ENCODE measurements at places on chromosomes 2 and 18.
A peak's percentile ranks its signal among the peaks of the same experiment; 100 is the strongest.

DNA sequence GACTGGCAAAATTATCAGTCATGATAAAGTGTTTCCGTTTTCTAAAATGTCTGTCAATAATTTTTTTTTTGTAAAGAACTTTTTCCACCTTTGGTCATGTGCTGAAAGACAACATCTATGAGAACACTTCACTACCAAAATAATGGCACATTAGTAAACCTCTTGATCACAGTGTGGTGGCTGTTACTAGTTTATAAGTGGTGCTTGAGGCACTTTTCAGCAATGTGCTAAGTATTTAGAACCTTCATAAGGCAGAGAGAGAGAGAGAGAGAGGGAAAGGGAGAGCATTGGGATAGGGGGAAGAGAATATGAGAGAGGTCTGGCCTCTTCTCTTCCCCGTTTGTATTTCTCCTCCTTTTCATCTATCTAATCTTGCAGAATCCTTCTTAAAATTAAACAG is 1.1 kb upstream of the NYAP2 start:
- DNase-seq = no peak

DNA sequence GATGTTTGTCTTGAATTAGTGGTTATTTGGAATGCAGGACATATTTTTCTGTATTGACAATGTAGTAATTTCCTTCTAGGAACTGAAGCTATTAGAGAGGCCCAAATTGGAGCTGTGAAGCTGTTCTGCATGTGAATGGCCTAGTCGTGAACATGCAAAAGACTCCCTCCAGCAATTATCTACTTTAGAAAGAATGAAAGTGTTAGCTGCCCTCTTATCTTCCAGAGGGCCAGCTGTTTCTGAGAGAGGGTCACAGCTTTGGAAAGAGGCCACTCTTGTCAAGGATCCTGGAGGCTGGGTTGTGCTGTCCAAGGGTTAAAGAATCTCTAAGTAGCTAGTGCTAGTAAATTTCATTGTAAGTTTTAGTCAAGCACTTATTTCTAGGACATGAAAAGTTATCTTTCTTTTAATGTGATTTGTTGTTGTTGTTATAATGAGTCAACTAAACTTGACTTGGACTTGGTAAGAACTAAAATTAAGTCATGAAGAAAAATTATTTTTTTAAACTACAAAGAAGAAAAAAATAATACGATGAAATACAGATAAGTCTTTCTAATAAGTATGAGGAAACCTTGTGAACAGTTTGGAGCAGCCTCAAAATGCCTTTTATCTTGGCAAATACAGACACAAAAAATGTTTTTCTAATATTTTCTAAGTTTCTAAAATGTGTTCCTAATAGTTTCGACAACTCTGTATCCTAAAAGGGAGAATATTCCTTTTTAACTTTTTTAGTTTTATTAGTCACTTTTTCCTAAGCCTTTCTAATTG is 36.8 kb downstream of the DPP4 start:
- no peak for DNase-seq

GRCh38 chr18:32815881-32816280 is 43.1 kb upstream of the KLHL14 start:
- DNase-seq = no peak

GRCh38 chr2:130820279-130820861 is 16.3 kb upstream of the ARHGEF4 start:
- no peak for DNase-seq

DNA sequence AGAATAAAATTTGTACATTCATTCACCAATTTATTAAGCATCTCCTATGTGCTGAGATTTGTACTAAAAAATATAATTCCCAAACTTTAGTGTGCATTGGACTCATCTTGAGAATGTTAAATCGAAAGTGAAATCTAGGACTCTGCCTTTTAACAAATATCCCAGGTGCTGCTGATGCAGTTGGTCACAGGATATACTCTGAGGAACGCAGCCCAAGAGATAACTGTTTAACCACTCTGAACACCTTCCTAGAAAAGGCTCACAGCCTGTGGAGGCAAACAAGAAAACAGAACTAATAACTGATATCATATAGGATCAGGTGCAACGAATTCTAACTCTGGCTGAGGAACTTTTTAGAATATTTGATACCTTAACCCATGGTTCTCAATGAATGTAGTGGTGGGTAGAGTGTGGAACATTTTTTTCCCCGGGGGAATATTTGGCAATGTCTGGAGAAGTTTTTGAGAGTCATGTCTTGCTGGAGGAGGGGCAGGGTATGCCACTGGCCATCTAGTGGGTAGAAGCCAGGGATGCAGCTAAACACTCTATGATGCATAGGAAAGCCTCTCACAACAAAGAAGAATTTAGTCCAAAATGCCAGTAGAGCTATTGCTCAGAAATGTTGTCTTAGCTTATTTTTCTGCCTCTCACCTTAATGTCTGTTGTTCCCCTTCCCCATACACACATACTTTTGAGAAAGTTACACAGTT is 96.5 kb downstream of the EHBP1 start:
- no peak for DNase-seq

DNA sequence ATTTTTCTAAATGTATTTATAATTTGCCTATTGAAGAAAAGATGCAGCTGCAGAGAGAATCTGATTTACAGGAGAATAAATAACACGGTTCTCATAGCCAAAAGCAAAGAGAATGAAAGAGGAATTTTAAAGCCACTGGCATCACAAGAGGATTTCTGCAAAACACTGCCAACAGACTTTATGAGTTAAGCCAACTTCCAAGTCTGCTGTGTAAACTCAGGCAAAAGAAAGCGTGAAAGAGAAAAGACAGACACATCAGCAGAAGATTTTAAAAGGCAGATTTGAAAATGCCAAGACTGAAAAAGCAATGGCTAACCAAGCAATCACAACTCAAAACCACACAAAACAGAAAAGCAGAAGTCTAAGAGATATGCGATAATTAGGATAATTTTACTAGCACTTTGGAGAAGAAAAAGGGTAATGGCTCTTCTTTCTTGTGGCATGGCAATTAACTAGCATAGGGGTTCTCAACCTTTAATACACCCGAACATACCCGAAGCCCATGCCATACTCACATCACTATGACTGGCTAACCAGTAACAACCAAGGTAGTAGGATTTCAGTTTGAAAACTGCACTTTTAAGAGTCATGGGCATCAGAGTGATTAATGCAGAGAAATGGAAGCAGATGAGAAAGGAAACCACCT is 4.9 kb downstream of the DARS1 start:
- DNase-seq = no peak

- no peak for DNase-seq
Observed at GRCh38 chr2:220348206-220348605, 720.8 kb downstream of the SLC4A3 start.

DNA sequence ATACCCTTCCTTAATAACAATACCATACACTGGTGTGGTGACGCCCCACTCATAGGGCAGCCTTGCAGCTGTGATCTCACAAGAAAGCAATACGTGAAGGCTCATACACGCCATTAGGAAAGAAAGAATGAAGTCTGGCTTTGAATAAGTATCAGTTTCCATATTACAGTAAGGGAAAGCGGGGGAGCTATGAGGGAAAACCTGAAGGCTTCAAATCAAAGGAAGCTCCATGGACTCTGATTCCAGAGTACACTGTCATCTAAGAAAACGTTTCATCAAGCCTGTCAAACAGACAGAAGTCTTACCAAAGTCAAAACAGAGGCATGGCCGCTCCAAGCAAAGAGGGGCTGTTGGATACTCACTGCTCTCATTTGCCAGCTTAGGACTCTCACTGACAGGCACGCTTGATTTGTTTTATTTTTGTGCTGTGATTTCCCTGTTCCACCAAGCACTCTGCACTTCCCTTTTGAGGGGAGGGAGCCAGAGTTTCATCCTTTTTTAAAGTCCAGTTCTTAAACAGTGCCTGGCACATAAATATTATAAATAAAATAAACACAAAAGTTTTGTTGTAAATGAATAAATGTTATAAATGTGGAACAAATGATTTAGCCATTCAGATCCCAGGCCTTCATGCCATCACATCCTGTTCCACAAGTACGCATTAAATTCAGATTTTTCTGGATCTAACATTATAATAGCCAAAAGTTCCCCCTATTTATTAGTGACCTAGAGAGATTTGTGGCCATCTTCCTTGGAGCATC is 221.2 kb downstream of the PIEZO2 start:
- DNase-seq = no peak

DNA sequence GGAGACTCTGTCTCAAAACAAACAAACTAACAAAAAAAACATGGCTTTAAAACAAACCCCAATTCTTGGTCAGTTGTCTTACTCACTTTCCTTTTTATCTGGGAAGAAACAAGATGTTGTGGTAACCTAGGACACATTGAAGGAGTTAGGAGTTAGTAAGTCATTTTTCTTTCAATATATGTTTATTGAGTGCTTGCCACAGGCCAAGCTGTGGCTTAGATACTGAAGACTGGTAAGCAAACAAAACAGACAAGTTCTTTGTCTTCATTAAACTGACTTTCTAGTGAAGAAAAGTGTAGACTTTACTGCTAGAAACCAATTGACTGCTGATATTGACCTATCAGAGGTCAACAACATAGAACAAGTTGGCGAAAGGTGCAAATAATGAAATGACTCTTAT is 1228.3 kb upstream of the FAM98A start:
- no peak for DNase-seq

DNA sequence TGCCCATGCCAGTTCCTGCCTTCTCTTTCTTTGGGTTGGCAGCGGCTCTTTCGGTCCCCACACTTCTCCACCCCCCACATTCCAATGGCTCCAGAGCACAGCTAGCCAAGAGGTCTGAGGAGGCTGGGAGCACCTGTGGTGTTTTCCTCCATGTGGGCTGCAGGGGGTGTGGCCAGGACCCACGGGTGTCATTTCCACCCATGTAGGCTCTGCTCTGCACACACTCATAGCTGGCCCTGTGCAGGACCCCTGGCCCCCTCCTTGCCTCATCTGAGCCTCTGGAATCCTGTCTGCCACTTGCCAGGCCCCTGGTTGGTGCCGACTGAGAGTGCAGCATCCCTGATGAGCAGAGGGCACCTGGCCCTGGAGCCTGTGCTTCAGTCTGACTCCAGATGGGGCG is 46.3 kb downstream of the DYSF start:
- no peak for DNase-seq

GRCh38 chr2:205176546-205176945 is 505.8 kb upstream of the NRP2 start:
- no peak for DNase-seq

DNA sequence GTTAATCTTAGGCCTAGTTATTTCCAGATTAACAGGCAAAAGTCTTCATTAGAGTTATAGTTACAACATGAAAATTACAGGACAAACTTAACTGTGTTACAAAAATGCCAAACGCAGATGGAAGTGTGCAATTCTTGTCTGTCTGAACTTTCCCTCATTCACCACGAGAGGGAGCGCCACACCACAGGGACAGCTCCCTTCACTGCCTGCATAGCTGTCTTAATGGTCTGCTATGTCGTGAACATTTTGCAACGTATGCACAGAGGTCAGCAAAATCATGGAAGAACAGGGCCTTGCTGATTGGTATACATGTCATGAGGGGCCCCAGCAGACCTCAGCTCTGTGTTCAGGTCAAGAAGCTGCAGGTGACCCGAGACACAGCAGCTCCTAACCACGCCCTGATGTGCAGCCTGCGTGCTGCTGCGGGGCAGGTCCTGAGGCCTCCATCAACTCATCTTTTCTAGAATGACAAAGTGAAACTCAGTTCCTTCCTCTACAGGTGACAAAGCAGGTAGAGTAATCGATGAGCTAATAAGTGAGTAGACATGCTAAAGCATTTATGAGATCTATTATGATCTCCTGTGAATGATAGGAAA is 78.8 kb upstream of the ATP8B1 start:
- DNase-seq = peak; percentile 77

DNA sequence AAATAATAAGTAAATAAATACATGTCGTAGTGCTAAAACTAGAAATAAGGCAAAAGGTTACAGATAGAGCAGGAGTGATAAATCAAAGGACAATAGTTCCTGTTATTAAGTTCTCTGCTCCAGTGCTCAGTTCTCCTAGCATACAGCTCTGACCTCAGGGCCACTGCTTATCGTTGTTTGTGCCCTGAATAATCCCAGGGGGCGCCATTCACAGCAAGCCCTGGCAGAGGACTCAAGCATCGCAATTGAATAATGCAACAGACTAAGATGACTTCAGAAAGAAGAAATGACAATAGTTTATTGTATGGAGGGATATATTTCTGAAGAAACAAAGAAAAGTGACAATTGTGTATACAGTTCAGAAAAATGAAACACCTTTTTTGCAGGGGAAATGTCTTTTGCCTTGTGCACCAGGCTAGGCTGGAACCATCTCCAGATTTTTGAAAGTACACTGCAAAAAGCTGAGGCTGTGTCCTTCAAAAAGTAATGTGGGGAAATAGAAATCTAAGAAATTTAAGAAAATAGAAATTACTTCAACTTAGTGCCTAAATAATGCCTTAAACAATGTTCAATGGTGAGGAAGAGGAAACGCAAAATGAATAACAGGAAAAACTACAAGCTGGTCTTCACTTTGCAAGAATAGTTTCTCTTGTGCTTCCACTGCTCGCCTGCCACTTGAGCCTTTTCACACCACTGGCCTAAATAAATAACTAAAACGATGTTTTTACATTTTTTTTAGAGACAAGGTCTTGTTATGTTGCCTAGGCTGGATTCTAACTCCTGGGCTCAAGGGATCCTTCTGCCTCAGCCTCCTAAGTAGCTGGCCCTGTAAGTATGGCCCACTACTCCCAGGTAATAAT is 19.0 kb upstream of the CCNYL1 start:
- DNase-seq = peak; percentile 50

DNA sequence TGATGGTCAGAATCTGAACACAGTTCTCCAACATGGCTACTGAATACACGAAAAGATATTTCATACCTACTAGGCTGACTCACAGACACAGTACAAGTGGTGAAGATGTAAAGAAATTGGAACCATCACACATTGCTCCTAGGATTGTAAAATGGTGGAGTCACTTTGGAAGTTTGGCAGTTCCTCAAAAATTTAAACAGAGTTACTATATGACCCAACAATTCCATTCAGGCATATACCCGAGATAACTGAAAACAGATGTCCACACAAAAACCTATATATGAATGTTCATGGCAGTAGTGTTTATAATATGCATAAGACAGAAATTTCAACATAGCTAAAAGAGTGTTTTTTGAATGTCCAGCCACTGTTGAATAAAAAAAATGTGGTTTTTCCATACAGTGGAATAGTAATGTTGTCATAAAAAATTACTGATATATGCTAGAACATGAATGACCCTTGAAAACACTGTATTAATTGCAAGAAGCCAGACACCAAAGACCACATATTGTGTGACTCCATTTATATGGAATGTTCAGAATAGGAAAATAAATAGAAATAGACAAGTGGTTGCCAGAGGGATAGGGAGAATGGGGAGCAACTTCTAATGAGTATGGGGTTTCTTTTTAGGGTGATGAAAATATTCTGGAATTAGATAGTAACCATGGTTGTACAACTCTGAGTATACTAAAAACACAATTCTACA is 10.1 kb downstream of the RMP24 start:
- no peak for DNase-seq

Measured in WERI-Rb-1 (cell line).